Midbrain (tissue), 1 donor: ENCODE measurements at places on chromosomes 5 and 9.

- no peak for DNase-seq
Observed at GRCh38 chr5:138064526-138064925, 19.3 kb upstream of the WNT8A start.

GRCh38 chr5:139416651-139417050 lies 12.8 kb upstream of the SPATA24 start:
- no peak for DNase-seq

- no peak for DNase-seq
Observed at GRCh38 chr5:118506217-118506852, 482.0 kb downstream of the DTWD2 start.

GRCh38 chr9:109190151-109190550 lies 23.1 kb upstream of the FRRS1L start:
- DNase-seq: no peak
